ENCODE measurements at places on chromosomes 3 and 15.

- peak; percentile 36 for DNase-seq
These were observed 9.1 kb upstream of the HHATL start for GRCh38 chr3:42711491-42712343.

DNA sequence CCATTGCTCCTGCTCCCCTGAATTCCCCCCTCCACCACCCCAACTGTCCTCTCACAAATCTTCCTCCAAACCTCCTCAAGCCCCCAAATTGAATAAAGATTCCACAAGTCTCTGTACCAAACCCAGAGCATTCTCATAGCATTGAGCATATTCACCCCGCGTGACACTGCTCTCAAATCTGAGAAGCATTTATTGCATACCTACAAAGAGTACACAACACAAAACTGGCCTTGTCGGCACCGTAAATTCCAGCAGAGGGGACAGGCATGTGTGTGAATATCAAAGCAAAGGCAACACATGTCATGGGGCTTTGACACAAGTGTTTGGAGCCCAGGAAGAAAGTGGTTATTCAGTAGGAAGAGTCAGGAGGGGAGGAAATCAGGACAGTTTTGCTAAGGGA is 2.6 kb downstream of the CLDN18 start:
- no peak for DNase-seq

GRCh38 chr3:55601366-55602080 is 114.4 kb upstream of the WNT5A start:
- DNase-seq: no peak

DNA sequence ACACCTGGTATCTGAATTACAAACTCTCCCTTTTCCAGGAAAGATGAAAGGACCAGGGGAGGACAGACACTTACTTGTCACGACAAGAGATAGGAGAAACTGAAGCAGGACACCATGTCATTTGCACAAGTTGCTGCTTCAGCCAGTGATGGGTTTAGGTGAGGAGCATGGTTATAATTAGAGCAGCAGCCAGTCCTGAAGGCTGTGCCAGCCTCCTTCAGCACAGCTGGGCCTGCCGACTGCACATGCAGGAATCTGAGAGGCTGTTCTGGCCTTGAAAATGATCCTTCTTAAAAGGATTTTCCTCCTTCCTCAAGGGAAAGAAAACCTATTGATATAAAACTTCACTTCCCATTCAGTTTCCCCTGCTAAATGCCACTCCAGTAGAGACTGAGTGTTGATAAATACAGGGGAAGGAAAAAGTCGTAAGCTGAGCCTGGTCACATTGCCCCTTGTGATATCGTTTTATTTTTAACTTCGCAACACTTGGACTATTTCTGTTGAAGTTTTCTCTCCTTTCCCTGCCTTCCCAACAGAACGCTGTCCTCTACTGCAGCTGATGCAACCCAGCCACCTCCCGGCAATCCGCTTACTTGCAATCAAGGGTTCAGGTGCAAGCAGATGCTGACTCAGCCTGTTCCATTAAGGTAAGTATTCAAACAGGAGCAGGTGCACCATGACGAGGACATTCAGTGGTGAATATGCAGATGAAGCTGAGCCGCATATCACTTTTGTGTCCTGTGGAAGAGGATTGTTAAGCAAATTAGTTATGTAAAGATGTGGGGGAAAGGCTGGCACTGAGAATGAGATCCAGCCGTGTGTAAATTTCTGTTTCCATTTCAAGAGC is at the start of gene FBXO40:
Gene FBXO40, plus strand, starts transcription at position 524 of the 847 bp plus-strand sequence. CDS start 27,197 bp downstream, outside the sequence.
- DNase-seq: no peak

GRCh38 chr15:75712668-75713337 is at the start of gene CSPG4:
CSPG4 (minus strand) TSS chr15:75712848; CDS start chr15:75712755, 93 bp downstream.
- DNase-seq: no peak

DNA sequence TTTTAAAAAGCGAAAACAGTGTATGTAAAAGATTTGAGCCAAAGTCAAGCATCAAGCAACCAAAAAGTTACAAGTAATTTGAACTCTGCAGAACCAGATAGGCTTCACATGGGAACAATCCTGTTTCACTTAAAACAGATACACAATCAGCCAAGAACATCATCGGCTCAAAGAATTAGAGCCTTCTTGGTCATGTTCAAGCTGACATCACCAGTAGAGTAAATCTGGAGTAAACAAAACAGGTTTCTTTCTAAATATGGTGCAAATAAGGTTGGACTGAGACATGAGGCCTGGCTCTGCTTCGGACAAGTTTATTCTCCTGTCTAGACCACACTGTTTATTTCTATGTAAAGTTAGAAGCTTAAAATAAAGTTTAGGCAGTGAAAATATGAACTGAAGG is 116.0 kb downstream of the GMNC start:
- DNase-seq: no peak

DNA sequence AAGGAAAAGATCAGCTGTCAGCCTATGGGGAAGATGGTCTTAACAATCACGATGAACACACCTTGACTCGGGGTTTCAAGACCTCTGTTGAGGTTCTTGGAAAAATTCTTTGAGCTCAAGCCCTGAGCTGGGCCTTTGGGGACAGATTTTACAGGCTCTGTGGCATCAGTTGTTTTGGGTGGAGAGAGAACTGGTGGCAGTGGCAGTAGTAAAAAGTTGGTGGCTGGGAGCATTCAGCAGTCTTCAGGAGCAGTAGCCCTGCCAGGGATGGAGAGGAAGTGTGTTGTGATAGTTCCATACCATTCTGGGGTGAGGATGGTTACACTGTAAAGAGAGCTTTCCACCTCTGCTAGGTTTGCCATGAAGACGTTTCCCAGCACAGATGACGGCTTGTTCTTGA is 4.9 kb upstream of the KY start:
- DNase-seq: no peak

GRCh38 chr3:52110502-52110901 is 43.7 kb downstream of the POC1A start:
- DNase-seq: no peak

DNA sequence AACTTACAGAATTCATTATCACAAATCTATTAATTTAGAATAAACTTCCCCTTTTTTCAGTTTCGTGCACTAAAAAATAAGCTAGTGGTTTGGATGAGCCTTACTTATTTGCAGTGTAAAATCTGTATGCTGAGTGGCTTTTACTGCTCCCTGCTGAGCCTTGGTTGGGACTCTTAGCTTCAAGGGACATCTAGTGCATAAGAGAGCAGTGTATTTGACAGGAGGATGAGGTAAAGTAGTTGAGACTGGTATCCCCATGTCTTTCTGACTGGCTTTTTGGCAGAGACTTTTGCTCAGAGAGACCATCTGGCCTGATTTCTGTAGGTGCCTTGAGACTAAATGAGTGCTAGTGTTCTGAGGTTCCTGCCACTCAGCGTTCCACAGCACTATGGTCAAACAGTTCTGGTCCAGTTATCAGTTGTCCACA is 11.8 kb downstream of the CAPN7 start:
- DNase-seq: no peak

All from upper lobe of right lung (tissue), 1 donor.